ENCODE measurements at places on chromosomes 7 and 10.

GRCh38 chr10:19302117-19302516, 253.5 kb downstream of the MALRD1 start:
- DNase-seq: no peak

DNA sequence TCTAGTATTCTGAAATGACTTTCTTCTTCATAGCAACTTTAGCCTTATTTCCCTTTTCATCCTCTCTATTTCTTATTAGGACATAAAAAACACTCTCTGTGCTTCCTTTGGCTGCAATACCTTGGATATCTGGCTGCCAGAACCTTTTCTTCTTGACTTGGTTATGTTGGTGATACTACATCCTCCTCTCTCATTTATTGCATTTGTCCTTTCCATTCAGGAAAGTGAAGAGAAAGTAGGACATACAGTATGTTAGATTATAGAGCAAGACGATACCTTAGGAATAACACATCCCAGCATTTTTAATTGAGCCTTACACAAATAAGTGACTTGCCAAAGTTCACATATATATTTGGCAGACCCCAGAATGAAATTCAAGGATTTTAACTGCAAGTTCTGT, 210.1 kb upstream of the PPP1R3A start:
- no peak for DNase-seq

- no peak for DNase-seq
These were observed 11.5 kb upstream of the AASS start for GRCh38 chr7:122155566-122155965.

DNA sequence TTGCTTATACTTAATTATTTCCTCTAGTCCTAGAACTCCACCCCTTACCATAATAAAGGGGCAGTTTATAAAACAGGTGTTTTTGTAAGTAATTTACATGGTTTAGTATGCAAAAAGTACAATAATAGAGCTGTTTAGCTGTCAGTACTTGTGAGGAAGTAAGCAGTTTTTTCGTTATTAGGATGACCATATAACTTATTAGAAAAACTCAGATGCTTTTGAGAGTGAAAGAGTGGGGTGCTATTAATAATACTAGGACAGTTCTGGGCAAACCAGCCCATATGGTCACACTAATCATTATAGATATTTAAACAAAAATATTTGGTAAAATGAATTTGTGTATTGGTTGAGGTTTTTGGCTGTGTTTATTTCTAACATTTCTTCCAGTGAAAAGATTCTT, 201.9 kb upstream of the KAT6B start:
- no peak for DNase-seq

DNA sequence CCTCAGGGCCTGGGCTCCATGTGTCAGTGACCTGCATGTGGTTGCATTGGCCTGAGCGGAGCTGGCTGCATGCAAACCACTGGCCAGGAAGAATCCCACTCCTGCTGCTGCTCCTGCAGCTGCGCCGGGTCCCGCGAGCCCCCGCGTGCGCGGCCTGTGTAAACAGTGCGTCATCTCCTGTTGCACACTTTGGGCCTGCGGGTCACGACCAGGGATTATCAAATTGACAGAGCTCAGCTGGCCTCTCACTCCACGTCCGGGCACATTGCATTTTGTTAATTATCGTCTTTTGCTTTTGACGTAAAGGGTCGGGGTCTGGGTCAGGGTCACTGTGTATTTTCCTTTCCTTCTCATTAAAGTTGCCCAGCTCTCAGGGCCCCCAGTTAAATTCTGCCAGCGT, 132.6 kb downstream of the RGS10 start:
- no peak for DNase-seq

- no peak for DNase-seq
These were observed 14.5 kb downstream of the NUDT5 start for GRCh38 chr10:12181065-12181775.

- DNase-seq: no peak
These were observed 30.9 kb downstream of the PLEKHS1 start for GRCh38 chr10:113782367-113782766.

- no peak for DNase-seq
These were observed 25.4 kb downstream of the STAM start for GRCh38 chr10:17669185-17669872.

DNA sequence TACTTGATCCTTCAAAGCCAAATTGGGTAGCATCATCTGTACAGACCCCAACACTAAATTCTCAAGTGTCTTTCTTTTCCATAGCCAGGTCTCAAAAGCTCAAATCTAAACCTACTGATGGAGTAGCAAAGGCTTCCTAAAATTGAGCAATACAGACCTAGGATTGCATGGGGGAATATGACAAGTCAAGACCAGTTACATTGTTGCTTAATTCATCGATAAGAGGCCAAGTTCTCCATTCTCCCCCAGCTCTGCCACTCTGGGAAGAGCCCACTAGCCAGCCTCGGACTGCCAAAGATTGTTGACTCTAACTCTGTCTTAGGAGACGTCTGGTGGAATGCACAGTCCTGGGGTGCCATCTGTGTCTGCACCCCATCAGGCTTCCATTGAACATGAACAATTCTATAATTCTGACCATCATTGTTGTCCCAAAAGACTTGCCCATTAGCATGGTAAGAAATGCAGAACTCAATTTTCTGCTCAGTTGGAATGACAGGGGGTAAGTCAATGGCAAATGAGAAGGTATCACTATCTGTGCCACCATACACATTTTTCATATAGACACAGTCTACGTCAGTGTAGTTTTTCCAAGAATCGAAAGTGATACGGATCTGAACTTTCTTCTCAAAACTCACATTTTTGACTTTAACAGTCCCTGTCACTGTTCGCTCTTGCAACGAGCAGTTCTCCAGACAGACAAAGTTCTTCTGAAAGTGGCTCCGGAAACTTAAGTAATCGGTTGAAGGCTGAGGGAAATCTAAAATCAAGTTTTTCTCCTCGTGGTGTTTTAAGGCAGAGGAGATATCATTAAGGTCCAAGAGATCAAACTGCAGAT, 2.9 kb downstream of the PPP1R3C start:
- DNase-seq: no peak

GRCh38 chr10:78563314-78563713, 505.5 kb upstream of the ZMIZ1 start:
- DNase-seq: no peak

- DNase-seq: no peak
These were observed 112.2 kb upstream of the GPR26 start for GRCh38 chr10:123553810-123554430.

GRCh38 chr7:7408001-7408770, 127.5 kb downstream of the COL28A1 start:
- no peak for DNase-seq

DNA sequence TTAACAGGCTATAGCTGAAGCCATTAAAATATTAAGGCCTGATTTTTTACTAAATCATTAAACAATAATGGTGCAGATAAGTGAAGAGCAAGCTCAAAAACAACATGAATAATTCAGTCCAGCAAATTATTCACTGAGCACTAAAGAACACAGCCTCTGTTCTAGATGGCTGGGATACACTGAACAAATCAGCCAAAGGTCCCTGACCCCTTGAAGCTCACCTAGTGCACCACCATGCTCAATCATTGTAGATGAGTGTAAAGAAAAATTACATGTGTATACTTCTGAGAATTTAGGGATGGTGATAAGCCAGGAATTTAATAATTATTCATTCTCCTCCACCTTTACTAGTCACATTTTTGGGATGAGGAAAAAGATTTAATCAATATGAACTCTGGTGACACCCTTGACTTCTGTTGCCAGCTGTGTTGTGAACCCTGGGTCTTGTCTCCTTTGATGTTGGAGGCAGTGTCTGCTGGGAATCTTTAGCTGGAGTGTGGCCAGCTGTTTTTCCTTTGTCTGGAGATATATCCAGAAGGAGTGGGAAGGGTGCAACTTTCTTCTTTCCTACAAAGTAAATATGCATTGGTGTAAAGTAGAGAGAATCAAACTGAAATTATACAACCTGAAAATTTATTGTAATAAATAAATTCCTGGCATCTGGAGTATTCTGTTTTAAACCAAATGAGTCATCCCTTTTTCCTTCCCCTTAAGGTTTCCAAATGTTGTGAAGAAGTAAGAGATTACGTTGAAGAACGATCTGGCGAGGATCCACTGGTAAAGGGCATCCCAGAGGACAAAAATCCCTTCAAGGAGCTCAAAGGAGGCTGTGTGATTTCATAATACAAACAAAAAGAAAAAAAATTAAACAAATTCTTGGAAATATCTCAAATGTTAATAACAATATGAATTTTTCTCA, 4.0 kb downstream of the GNGT1 start:
- DNase-seq: no peak

DNA sequence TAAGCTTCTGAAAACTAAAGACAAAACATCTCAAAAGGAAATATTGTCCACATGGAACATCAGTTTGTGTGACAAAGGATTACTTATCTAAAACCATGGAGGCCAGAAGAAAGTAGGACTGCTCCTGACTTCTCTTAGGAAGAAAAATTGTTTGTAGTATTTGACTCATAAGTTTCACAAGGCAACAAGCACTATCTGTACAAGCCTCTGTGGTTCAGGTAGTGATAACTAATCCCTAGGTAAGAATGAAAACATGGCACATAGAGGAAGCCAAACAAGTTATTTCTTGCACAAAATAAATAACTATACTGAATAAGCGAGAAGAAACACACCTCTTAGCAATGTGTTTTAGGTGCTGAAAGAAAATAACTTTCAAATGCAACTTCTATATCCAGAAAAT, 30.3 kb downstream of the TFPI2 start:
- DNase-seq: no peak

- DNase-seq: no peak
These were observed 259.5 kb upstream of the NPY start for GRCh38 chr7:24024276-24025068.

All from Jurkat, Clone E6-1 (cell line).